Activated T-helper 1 cell treated with Interleukin-2 at 50 U/mL for 16 hours (primary cell): ENCODE measurements at places on chromosomes 11 and 22.

DNA sequence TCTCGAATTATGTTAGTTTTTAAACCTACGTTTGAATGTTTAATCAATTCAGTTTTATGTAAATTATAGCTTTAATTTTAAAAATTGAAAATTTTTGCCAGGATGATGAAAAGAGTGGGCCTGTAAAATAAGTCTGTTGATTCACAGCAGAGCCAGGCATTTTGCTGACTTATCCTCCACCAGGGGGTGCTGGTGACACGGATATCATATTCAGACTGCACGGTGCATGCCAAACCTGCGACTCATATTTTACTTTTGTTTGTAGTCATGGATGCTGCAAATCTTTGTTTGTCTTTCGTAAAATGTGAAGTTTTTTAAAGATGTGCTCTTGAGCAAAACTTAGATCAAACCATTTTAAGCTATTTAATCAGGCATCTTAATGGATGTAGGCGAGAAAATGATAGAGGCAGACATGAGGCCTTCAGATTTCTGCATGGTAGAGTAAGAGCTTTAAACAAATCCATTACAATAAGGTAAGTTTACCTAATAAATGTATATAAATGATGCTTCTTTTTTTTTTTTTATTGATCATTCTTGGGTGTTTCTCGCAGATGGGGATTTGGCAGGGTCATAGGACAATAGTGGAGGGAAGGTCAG is 3.6 kb upstream of the OR8B3 start:
- no peak for DNase-seq

DNA sequence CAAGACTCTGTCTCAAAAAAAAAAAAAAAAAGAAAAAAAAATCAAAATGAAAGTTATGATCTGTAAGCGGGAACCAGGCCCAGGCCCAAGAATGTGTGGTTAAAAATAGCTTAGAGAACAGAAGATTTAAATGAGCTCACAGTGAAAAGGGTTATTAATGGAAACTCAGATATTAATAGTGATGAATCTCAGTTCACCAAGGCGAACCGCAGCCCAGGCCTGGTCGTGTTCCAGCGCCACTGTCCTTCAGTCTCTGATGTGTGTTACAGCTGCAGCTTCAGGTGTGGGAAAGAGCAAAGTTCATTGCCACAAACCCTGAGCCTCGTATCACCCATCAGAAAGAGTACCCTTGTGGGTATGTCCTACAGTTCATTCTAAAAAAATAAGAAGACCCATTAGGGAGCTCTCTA is 107.1 kb downstream of the GAB2 start:
- DNase-seq = no peak

GRCh38 chr11:31764766-31765165 is 46.4 kb downstream of the PAX6 start:
- DNase-seq = no peak

GRCh38 chr11:35579557-35580396 is 38.5 kb upstream of the FJX1 start:
- DNase-seq = no peak

DNA sequence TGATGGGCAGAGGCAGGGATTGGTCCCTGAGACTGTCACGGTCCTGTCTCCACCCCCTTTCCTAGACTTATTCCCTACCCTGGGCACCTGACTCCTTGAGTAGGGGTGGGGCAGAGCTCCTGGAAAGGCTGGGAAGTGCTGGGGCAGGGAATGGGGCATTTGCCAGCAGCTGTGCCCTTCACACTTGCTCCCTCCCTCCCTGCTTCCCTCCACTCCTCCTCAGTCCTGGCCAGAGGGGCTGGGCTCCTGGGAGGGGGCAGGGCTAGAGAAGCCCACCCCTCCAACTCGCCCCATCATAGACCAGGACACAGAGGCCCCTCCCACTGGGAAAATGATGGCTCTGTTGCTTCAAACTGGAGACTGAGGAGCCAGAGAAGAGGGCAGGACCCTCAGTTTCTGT is 11.6 kb downstream of the SCN2B start:
- DNase-seq = no peak

GRCh38 chr11:33753304-33753967 is 17.2 kb upstream of the CD59 start:
- no peak for DNase-seq
